Hepatocyte (in vitro differentiated cells): ENCODE measurements at places on chromosomes 3 and 15. TPM values are rescaled to one million over a fixed set of nuclear protein-coding genes. Genes with fewer than 3 reads are reported as not detected.

GRCh38 chr15:67389975-67390374 is 131.0 kb upstream of the C15orf61 start:
- H3K27ac ChIP-seq, result no peak overlapping the region
- H3K4me1 ChIP-seq, result no peaks in the 10 kb centered on the region
- H3K4me3 ChIP-seq, result no peak overlapping the region

GRCh38 chr15:38714309-38715072 is 149.9 kb upstream of the RASGRP1 start:
- DNase-seq, result peak; percentile 51
- no peak overlapping the region for H3K4me3 ChIP-seq
- H3K27ac ChIP-seq, result peak overlapping the region; percentile 65
- no peaks in the 10 kb centered on the region for H3K36me3 ChIP-seq
- H3K4me1 ChIP-seq, result peaks cover 8% of the 10 kb centered on the region
- H3K27me3 ChIP-seq, result no peaks in the 10 kb centered on the region

GRCh38 chr15:66742286-66742685 is 40.2 kb downstream of the SMAD6 start:
- H3K4me3 ChIP-seq, result no peak overlapping the region
- DNase-seq, result no peak
- H3K36me3 ChIP-seq, result no peaks in the 10 kb centered on the region
- no peak overlapping the region for H3K27ac ChIP-seq
- peaks cover 41% of the 10 kb centered on the region for H3K4me1 ChIP-seq

GRCh38 chr15:32717426-32718226 is at the start of gene GREM1:
Gene GREM1, plus strand, starts transcription at chr15:32718004. Its CDS starts 12,687 bp downstream, at chr15:32730691.
- H3K36me3 ChIP-seq, result no peaks in the 10 kb centered on the region
- H3K4me3 ChIP-seq, result peak within 1 kb of the TSS; percentile 40
- no peak within 1 kb of the TSS for H3K27ac ChIP-seq
- peaks cover 90% of the 10 kb centered on the region for H3K27me3 ChIP-seq
- peaks cover 9% of the 10 kb centered on the region for H3K4me1 ChIP-seq

DNA sequence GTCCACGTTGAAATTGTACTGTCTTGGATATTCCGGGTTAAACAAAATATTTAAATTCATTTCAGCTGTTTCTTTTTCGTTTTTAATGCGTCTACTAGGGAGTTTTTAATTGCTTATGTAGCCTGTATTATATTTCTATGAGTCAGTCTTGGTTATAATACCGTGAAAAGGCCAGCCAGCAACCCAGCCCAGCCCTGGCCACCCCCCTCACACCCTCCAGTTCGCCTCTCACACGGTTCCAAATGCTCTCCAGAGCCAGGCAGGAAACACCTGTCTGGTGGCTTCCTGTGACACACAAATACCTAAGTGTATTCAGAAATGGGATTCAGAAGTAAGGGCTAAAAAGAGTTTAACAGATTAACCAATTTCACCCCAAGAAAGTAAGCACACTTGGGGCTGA is 4.4 kb downstream of the SH3BP5 start:
- no peaks in the 10 kb centered on the region for H3K27me3 ChIP-seq
- H3K4me1 ChIP-seq, result peaks cover 46% of the 10 kb centered on the region
- H3K27ac ChIP-seq, result peak overlapping the region; percentile 67
- H3K36me3 ChIP-seq, result no peaks in the 10 kb centered on the region
- no peak overlapping the region for H3K4me3 ChIP-seq

DNA sequence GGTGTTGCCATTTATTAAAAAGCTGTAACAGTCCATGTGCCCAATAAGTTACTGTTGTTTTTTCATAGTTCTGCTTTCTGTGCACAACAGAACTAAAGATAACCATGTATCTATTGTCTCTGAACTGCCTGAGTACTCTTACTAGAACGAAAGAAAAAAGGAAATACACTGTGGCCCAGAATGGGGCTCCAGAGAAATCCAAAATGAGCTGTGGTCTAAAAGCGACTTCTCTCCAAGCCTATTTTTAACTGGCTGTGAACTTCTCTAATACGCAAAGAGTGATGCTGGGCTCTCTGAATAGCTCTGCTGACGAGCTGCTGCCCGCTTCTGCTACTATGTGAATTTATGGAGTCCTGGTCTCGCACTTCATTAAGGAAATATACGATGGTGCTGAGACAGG is 56.2 kb upstream of the LPP start:
- no peak for DNase-seq
- H3K4me3 ChIP-seq, result no peak overlapping the region
- no peaks in the 10 kb centered on the region for H3K27me3 ChIP-seq

GRCh38 chr3:65200310-65200970 is 512.6 kb upstream of the ADAMTS9 start:
- peak overlapping the region; percentile 4 for H3K27ac ChIP-seq
- peaks cover 8% of the 10 kb centered on the region for H3K4me1 ChIP-seq
- DNase-seq, result peak; percentile 15
- no peak overlapping the region for H3K4me3 ChIP-seq

- H3K27ac ChIP-seq, result no peak overlapping the region
- peaks cover 7% of the 10 kb centered on the region for H3K4me1 ChIP-seq
- no peak for DNase-seq
Measured at GRCh38 chr3:15300323-15301078, 31.9 kb downstream of the SH3BP5 start.

DNA sequence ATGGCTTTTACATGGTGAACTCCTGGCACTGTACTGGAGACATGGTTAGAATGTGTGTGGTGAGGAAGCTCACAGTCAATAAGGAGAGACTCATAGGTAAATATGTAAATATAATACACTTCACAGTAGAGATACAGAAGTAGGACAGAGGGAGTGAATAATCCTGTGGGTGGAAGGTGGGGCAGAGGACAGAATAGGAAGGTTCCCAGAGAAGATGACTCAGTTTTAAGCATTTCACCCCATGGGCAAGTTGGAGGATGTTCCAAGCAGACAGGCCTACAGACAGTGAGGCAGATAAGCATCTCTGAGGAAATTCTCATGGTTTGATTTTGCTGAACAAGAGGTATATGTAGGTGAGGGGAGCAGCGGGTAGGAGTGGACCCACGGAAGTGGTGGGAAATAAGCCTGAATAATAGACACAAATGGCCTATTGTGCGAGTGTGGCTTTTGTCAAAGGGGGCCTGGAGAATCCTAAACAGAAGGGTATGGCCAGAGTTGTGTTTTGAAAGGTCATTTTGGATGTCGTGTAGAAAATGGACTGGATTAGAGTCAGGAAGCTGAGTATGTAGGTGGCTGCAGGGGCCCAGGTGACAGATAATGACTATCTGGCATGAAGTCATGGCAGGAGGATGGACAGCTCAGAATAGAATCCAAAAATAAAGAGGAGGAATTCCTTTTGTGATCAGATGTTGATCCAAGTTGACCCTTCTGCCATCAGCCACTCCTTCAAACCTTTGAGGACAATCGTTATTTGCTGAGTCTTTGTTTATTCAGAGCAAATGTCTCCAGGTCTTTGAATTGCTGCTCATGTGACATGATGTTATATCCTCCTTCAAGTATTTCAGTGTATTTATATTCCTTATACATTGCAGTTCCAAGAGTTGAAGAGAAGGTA is 97.3 kb upstream of the THRB start:
- H3K4me3 ChIP-seq, result no peak overlapping the region

- DNase-seq, result no peak
- H3K4me1 ChIP-seq, result no peaks in the 10 kb centered on the region
- H3K27me3 ChIP-seq, result no peaks in the 10 kb centered on the region
- H3K4me3 ChIP-seq, result no peak overlapping the region
Measured at GRCh38 chr3:143998266-143998665, 26.6 kb downstream of the DIPK2A start.

GRCh38 chr15:57019496-57020160 is 101.2 kb downstream of the TCF12 start:
- no peaks in the 10 kb centered on the region for H3K36me3 ChIP-seq
- H3K27ac ChIP-seq, result no peak overlapping the region
- no peak for DNase-seq
- no peaks in the 10 kb centered on the region for H3K27me3 ChIP-seq
- H3K4me3 ChIP-seq, result no peak overlapping the region

GRCh38 chr15:75696311-75696720 is 16.3 kb downstream of the CSPG4 start:
- peaks cover 34% of the 10 kb centered on the region for H3K4me1 ChIP-seq
- H3K27me3 ChIP-seq, result no peaks in the 10 kb centered on the region
- H3K4me3 ChIP-seq, result no peak overlapping the region

- DNase-seq, result no peak
- no peak overlapping the region for H3K27ac ChIP-seq
- H3K4me3 ChIP-seq, result no peak overlapping the region
- no peaks in the 10 kb centered on the region for H3K36me3 ChIP-seq
Measured at GRCh38 chr15:60835974-60836373, 357.0 kb upstream of the ICE2 start.

DNA sequence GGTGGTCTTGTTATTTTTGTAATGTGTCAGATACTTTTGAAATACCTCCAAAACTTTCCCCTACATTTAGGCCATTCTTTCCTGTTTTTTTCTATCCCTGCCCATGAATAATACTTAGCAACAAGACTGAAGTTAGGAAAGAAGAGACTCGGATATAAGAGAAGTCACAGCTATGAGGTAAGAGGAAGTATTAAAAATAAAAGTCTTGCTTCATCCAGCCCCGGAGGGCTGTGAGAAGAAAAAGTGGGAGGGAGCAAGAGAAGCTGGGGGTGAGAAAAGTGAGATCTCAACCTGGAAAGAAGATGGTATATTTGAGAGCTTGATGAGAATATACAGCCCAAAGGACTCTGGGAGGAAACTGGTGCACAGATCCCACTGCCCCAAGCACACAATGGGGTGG is 213.5 kb upstream of the CDIN1 start:
- no peak overlapping the region for H3K4me3 ChIP-seq
- H3K27ac ChIP-seq, result no peak overlapping the region
- no peak for DNase-seq
- H3K36me3 ChIP-seq, result no peaks in the 10 kb centered on the region
- H3K27me3 ChIP-seq, result no peaks in the 10 kb centered on the region

- DNase-seq, result no peak
- no peak overlapping the region for H3K4me3 ChIP-seq
- no peaks in the 10 kb centered on the region for H3K27me3 ChIP-seq
- H3K4me1 ChIP-seq, result peaks cover under 1% of the 10 kb centered on the region
- H3K27ac ChIP-seq, result peak overlapping the region; percentile 67
- no peaks in the 10 kb centered on the region for H3K36me3 ChIP-seq
Measured at GRCh38 chr15:48891232-48891765, 13.4 kb downstream of the EID1 start.

DNA sequence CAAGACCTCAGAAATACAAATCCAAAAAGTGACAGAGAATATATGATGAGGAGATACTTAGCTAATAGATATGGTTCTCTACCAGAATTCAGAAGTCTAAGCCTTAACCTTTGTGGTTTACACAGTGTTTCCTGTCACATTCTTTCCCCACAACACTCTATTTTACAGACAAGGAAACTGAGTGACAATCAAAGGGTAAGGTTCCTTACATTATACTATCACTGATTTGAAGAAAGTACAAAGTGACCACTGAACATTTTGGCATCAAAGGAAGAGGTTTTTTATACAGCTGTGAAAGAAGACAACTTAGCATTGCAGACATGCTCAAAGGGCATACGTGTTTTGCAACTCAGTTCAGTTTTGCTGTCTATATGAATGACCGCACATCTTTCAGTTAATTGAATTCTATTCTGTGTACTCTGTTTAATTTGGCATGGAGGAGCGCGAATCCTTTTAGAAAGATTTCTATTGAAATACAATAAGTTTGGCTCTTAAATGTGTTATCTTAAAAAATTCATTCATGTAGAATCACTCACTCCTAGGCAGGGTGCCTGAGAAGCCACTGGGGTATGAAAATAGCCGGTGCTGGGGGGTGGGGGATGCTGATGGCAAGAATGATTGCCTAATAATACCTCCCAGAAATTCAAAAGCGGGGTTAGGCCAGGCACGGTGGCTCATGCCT is 66.5 kb upstream of the SKOR1 start:
- H3K4me3 ChIP-seq, result no peak overlapping the region
- no peak overlapping the region for H3K27ac ChIP-seq
- peaks cover 16% of the 10 kb centered on the region for H3K4me1 ChIP-seq
- no peak for DNase-seq
- no peaks in the 10 kb centered on the region for H3K27me3 ChIP-seq

- no peaks in the 10 kb centered on the region for H3K27me3 ChIP-seq
- no peaks in the 10 kb centered on the region for H3K36me3 ChIP-seq
- H3K4me1 ChIP-seq, result no peaks in the 10 kb centered on the region
- DNase-seq, result no peak
- H3K4me3 ChIP-seq, result no peak overlapping the region
Measured at GRCh38 chr3:52015438-52016228, 19.9 kb upstream of the RPL29 start.

DNA sequence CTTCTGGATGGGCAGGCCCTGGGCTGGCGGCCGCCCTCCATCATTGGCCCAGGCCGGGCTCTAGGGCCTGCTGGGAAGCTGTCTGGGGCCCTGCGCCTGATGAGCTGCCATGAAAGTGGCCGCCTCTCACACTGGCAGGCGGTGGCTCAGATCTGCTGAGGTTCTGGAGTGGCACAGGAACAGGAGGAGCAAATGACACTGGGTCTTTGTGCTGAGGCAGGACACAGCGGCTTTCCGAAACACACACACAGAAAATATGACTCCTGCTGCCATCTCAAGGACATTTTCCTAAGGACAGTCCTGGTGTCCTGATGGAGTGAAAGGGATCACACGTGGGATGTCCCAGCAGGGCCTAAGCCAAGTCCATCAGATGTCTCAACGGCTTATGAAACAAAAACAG is 103.5 kb downstream of the NUP210 start:
- H3K27ac ChIP-seq, result no peak overlapping the region
- no peaks in the 10 kb centered on the region for H3K27me3 ChIP-seq
- DNase-seq, result no peak
- H3K4me1 ChIP-seq, result no peaks in the 10 kb centered on the region
- no peak overlapping the region for H3K4me3 ChIP-seq

GRCh38 chr3:25445731-25446130 is 17.7 kb downstream of the RARB start:
- DNase-seq, result no peak
- H3K27ac ChIP-seq, result no peak overlapping the region
- H3K36me3 ChIP-seq, result no peaks in the 10 kb centered on the region
- no peak overlapping the region for H3K4me3 ChIP-seq
- H3K4me1 ChIP-seq, result peaks cover 23% of the 10 kb centered on the region
- H3K27me3 ChIP-seq, result no peaks in the 10 kb centered on the region

DNA sequence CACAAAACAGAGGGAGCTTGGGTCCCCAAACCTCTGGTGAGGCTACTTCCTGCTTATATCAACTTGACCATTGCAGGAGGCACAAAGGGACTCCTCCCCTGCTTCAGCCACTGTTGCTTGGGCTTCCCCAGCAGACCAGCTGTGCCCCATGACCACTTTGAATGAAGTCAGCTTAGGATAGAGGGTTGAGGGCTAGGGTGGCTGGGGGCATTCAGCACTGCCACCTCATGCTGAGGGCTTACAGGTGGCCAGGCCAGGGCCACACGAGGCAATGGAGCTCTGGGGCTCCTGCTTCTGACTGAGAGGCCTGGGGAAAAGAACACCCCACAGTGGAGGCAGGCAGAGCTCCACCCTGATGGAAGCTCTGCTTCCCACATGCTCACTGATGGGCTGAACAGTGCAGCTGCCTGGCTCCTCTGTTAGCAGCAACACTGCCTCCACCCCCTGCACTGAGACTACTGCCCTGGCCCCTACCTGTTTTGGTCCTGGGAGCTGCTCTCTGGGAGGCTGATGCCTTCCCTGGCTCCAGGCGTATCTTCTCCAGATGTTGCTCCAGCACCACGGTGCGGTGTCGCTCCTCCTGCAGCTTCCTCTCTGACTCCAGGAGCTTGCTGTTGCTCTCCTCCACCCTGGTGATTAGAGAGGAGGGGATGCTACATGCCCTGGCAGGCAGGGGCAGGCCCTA is 10.2 kb upstream of the HHATL start:
- no peak for DNase-seq
- no peaks in the 10 kb centered on the region for H3K36me3 ChIP-seq
- H3K27ac ChIP-seq, result no peak overlapping the region
- H3K4me3 ChIP-seq, result no peak overlapping the region
- H3K27me3 ChIP-seq, result no peaks in the 10 kb centered on the region

Gene RTP3
- polyA plus RNA-seq, result 0.57 and 1.8 TPM in 2 replicates

Gene RETNLB
- not detected in 2 replicates for polyA plus RNA-seq

Gene TBC1D5
- 12.9 and 17.0 TPM in 2 replicates for polyA plus RNA-seq

Gene BBS4
- 18.1 and 20.6 TPM in 2 replicates for polyA plus RNA-seq
